HTR-8/SVneo (cell line): ENCODE measurements at places on chromosomes 11 and 22.

GRCh38 chr11:36360826-36361415, 64.8 kb downstream of the PRR5L start:
- DNase-seq = no peak

- no peak for DNase-seq
Measured at GRCh38 chr11:134819041-134819440, 407.0 kb upstream of the B3GAT1 start.

DNA sequence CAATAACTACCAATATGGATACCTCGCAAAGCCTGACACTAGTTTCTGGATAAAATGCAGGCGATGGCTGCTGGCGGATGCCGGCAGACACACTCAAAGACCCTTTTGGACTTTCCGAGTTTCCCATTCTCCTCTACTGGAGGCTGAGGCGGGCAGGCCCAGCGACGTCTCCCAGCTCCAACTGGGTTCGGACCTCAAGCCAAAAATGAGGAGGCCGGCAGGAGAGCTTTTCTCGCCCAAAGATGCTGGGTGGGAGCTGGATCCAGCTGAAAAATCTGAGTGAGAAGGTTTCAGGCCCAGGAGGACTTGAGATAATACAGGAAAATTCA, 428 bp upstream of the FEZ1 start:
- no peak for DNase-seq

DNA sequence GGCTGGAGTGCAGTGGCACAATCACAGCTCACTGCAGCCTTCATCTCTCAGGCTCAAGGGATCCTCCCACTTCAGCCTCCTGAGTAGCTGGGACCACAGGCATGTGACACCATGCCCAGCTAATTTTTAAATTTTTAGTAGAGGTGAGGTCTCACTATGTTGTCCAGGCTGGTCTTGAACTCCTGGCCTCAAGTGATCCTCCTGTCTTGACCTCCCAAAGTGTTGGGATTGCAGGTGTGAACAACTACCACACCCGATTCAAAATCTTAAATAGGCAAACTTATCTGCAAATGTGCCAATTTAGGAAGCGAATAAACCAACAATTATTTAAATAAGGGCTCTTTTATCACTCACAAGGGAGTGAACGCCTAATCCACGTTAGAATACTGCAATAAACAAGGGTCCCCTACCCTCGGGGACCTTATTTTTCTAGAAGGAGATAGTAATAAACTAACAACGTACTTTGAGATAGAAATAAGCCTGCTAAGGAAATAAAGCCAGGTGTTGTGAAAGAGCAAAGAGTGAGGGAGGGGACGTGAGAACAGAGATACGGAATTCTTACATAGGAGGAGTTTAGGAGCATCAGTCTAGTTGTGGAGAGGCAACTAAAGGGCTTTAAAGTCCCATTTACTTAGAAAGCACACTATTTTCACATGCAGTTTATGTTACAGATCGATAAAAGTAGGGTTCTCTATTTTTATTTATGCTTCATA, 3.0 kb upstream of the WEE1 start:
- no peak for DNase-seq

DNA sequence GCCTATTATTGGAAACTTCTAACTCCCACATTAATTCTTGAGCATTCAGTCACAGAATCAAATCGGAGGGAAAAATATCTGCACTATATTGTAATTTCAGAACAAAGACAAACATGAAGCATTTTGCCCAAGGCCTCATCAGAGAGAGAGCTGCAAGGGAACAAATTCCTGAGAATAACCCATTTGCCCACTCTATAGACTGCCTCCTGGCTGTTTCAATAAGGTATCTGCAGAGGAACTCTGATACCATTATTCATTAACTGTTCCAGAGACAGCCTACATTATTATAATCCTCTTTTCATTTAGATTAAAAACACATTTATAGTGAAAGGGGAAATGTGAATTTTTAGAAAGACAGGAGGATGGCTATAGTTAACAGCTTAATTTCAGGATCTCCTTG, 663.9 kb downstream of the DLG2 start:
- DNase-seq = no peak

- DNase-seq = no peak
Measured at GRCh38 chr11:61021661-61022212, 50.3 kb downstream of the CD6 start.
